ENCODE measurements at places on chromosomes 1 and 21.

DNA sequence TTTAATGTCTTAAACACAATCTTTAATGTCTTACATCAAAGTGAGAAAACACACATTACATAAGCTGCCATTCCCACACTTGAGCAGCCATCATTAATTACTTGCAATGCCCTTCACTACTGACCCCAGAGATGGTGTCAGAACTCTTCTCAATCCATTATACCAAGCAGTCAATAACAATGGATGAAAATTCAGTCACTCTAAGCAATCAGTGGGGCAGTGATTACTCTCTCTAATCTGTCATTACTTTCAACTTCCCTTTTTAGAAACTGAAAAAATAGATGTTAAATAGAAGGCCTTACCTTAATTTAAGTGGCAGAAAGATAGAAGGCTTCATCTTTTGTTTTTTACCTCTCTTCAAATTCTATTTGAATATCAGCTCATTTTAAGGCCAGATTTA is 9.7 kb upstream of the FRRS1 start:
- no peak for DNase-seq
- no peak overlapping the region for H3K4me3 ChIP-seq
- no peaks in the 10 kb centered on the region for H3K27me3 ChIP-seq
- peaks cover 14% of the 10 kb centered on the region for H3K4me1 ChIP-seq
- no peaks in the 10 kb centered on the region for H3K36me3 ChIP-seq
- no peak overlapping the region for H3K27ac ChIP-seq

DNA sequence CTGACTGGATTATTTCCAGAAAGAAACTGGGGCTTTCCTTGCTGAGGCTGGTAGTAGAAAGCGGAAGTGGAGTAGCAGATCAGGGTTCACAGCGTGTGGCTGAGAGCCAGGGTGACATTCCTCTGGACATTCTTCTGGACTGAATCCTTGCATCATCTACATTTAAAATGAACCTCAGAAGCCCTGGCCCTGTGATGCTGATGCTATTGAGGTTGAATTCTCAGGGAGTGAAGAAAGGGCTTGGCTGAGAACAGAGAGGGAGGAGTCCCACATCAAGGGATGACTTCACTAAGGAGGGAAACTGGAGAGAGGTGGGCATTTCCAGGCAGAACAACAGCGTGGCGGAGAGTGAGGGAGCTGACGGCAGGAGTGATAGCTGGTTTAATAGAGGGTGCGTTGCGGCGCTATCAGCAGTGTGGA is 102.3 kb upstream of the LMO4 start:
- H3K27me3 ChIP-seq, result no peaks in the 10 kb centered on the region
- H3K4me3 ChIP-seq, result no peak overlapping the region
- peak overlapping the region; percentile 34 for H3K27ac ChIP-seq
- DNase-seq, result peak; percentile 9
- H3K4me1 ChIP-seq, result peaks cover 10% of the 10 kb centered on the region

DNA sequence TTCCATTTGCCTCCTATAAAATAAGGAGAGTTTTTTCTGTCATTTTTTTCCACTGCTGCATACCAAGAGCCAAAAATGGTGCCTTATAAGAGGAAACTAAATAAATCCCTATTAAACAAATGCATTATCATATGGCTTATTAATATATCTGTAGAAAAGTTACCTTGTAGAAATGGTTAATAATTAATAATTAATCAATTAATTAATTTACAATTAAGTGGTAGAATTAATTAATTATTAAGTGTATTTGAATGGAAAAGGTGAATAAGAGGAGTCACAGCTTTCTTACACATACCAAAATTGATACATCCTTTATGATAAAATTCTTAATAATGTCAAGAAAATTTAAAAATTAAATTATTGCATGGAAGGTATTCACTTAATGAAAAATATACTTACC is 35.6 kb upstream of the RGS18 start:
- DNase-seq, result no peak
- H3K36me3 ChIP-seq, result no peaks in the 10 kb centered on the region
- H3K27me3 ChIP-seq, result no peaks in the 10 kb centered on the region
- no peak overlapping the region for H3K27ac ChIP-seq
- no peaks in the 10 kb centered on the region for H3K4me1 ChIP-seq

DNA sequence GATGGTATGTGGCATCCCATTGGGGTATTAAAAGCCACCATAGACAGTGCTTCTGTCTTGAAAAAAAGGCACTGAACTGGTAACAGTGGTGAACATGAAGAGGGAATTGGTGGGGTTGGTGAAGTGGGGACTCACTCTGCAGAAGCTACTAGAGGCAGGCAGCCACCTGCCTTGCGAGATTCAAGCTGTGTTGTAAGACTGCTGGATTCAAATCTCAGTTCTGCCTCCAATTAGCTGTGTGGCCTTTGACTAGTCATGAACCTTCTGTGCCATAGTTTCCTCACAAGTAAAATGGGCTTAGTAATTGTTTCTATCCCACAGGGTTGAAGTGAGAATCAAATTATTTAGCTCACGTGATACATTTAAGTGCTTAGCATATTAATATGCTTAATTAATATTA is 16.6 kb upstream of the ELOA start:
- DNase-seq, result no peak
- no peaks in the 10 kb centered on the region for H3K4me1 ChIP-seq
- H3K27me3 ChIP-seq, result no peaks in the 10 kb centered on the region
- H3K27ac ChIP-seq, result no peak overlapping the region
- H3K36me3 ChIP-seq, result no peaks in the 10 kb centered on the region

All from thoracic aorta (tissue), 2 donors.